Activated T-helper 1 cell treated with anti-CD3 and anti-CD28 coated beads, Interleukin-12 subunit alpha, Interleukin-12 subunit beta, Interleukin-2, Interleukin-4 antibody, amounts not matched to agents 30 ng/mL and 10 ng/mL and 1 ng/mL, durations not matched to agents 14 hours and 24 hours and 36 hours (primary cell): ENCODE measurements at places on chromosomes 2 and 18. TPM values are rescaled to one million over a fixed set of nuclear protein-coding genes. Genes with fewer than 3 reads are reported as not detected.
A peak's percentile ranks its signal among the peaks of the same experiment; 100 is the strongest.

- no peak for DNase-seq
Measured at GRCh38 chr2:29056452-29056851, 17.9 kb downstream of the PCARE start.

- DNase-seq = peak; percentile 30
Measured at GRCh38 chr2:128734521-128735295, 416.0 kb upstream of the HS6ST1 start.

DNA sequence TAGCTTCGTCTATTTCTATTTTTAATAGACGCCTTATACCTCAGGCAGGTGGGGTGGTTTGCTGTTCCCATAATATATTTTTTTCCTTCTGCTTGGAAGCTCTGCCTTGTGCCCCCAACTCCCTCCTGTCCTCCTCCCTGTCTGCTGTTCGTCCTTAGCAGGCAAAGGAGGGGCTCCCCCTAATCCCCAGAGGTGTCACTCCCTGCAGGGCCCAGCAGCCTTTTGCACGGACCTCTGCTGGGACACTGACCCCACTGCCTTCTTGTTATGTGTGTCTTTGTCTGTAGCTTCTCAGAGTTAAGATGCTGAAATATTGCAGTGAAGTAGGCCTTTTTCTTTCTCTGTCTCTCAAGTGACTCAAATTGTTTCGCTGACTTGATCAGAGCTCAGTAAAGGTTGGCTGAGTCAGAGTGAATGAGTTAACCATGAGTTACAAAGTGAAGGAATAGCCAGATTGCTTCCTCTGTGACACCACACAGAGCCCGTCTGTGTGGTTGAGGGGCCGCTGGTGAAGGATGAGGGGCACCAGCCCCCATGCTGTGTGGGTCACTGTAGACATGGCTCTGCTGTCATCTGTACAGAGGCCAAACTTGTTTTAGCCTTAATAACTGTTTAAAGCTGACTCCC, 47.7 kb downstream of the PRKCE start:
- DNase-seq = no peak

GRCh38 chr2:121634354-121635307, 14.6 kb downstream of the CLASP1 start:
- DNase-seq = no peak

Gene SCTR
- not detected in 2 replicates for total RNA-seq

DNA sequence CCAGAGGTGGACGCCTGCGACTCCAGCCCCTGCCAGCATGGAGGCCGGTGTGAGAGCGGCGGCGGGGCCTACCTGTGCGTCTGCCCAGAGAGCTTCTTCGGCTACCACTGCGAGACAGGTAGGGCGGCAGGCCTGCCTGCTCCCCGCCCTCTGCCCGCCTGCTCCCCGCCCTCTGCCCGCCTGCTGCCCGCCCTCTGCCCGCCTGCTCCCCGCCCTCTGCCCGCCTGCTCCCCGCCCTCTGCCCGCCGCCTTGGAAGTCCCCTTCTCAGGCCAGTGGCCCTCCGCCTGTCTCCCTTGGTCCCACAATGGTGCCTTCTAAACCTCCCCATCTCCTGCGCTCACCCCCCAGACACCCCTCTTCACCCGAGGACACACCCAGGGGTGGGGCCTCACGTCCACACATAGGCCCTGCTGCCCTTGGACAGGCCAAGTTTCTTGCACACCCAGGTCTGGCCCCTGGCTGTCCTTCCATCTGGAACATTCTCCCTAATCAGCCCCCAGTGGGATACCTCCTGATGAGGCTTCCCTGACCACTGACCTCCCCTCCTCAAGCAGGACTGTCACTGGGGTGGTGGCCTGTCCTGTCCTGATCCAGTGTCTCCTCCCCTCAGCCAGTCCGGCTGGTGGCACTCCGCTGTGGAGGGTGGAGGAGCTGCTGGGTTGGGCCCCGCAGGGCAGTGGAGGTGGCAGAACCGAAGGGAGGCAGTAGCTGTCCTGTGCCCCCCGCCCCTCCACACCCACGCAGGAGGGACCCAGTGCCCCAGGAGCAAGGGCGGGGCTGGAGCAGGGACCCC, 37.9 kb downstream of the MTERF4 start:
- peak; percentile 22 for DNase-seq

DNA sequence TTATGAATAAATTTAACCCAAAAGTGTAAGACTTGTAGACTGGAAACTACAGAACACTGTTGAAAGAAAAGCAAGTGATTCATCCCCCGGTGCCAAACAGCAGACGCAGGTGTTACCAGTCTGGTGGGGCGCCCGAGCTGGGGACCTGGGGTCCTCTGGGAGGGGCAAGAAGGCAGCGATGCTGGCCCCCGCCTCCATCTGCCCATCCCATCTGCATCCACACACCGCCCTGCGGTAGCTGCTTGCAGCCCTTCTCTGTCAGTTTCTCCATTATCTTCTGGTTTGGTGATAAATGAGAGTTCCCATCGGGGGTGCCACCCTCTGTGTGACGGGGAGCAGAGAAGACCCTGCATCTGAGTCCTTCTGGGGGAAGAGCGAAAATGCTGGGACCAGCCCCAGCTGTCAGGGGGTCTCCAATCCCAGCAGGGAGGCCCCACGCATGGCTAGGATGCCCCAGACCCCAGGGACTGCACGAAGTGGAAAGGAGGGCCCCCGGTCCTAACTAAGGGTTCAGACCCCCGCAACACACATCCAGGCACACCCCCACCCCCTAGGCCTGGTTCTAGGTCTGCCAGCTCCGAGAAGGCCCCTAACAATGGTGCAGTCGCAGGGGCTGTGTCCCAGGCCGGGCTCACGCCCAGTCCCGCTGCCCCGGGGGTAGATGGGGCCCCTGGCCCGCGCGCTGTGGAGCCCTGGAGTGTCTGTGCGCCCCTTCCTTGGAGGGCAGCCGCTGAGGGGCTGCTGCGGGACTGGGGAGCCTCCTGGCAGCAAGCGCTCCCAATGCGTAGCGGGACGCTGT, 686 bp upstream of the RGPD8 start:
- DNase-seq = no peak

GRCh38 chr18:74153377-74153776, 5.1 kb downstream of the TIMM21 start:
- DNase-seq = no peak

GRCh38 chr2:205731583-205731981, 49.3 kb downstream of the NRP2 start:
- DNase-seq = no peak

Gene KLF11
- total RNA-seq = 7.8 and 10.8 TPM in 2 replicates

Gene ANKRD44
- total RNA-seq = 153 and 159 TPM in 2 replicates

Gene GREB1
- total RNA-seq = 0.10 and 0.41 TPM in 2 replicates

DNA sequence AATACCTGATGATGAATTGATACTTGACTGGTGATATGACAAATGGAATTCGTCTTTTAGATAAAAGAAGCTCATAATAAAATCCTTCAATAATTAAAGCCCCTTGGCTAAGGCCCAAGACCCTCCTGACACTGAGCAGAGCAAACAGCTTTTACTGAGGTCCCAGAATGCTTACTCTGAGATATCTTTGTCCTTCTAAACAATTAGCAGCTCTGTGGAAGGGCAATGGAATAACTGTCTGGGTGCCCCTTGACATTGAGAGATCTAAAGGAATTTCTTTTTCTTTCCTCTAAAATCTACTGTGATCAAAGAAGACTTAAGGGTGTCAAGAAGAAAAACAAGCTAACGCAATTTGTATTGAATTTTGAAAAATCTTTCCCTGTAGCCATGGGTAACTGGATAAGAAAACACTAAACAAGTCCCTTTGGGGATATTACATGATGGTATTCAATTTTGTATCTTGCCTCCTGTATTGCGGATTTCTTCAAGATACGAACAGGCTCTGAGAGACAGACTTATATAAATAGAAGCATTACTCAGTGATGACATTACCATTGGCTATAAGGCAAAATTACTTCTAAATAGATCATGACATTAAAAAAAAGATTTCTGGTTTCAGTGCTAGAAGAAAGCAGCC, 128.8 kb downstream of the MREG start:
- DNase-seq = no peak

DNA sequence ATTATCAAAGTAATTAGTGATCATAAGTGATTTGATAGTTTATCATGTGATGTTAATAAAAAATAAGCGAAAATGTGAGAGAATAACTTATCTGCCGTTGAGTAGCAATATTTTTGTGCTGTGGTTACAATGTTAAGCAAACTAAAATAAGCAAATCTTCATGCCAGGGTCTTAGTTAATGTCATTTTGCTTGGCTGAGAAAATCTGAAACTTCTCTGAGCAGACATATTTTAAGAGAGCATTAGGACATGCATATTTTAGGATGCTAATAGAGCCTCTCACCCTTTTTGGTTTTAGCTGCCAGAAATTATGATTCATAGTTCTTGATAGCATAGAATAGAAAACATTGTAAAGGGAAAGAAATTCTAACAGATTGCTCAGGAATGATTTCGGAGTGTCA, 233.5 kb upstream of the ZEB2 start:
- no peak for DNase-seq

Gene CERKL
- not detected in 2 replicates for total RNA-seq

DNA sequence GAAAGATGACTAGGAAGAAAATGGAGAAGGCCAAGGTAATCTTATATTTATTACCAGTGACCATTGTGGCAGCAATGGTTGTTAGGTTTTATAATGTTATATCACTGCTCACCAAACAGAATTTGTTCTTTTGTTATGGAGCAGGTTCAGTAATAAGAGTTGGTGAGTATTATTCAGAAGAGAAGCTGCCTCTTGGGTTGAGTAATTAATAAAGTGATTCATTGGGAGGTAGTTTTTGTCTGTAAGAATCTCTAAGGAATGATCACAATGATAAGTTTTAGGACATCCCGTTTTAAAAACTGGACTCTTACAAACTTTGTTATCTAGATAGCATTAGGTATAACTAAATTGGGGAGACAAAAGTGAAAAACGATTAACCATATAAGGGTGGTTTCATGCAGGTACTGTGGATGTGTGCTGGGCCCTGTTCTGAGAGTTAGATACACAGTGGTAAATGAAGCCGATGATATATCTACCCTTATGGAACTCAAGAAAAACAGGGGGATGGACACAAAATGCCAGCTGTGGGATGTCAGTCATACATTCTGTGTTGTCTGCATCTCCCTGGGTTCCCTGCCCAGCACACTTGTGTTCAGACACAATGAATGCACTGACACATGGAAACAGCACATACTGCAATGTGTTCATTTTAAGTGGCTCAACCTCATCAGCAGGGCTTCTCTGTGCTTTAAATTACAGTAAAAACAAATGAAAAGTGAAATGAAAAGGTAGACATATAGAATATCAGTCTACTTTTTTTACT, 7.5 kb downstream of the MAP4K4 start:
- DNase-seq = no peak
